Kidney glomerular epithelial cell (primary cell): ENCODE measurements at places on chromosomes 11 and 22.

GRCh38 chr11:113577356-113578032 lies 102.3 kb upstream of the DRD2 start:
- peak; percentile 1 for DNase-seq

DNA sequence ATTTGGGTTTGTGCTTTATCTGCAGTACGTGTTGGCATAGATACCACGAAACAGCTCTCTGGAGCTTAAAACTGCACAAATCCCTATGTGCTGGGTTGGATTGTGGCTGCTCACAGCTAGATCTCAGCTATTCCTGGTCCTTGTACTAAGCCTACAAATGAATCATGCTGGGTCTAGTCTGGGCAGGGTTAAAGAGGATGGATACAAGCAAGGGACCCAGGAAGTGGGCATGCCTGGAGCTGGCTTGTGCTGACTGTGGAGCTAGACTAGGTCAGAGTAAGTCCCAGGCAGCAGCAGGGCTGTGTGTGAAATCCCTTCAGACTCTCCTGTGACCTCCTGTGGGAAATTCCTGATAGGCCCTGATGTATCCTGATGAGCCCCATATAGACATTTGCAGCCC lies 3.9 kb upstream of the E2F8 start:
- DNase-seq = peak; percentile 26

- DNase-seq = no peak
These were observed 144.9 kb downstream of the MAML2 start for GRCh38 chr11:96197801-96198701.

DNA sequence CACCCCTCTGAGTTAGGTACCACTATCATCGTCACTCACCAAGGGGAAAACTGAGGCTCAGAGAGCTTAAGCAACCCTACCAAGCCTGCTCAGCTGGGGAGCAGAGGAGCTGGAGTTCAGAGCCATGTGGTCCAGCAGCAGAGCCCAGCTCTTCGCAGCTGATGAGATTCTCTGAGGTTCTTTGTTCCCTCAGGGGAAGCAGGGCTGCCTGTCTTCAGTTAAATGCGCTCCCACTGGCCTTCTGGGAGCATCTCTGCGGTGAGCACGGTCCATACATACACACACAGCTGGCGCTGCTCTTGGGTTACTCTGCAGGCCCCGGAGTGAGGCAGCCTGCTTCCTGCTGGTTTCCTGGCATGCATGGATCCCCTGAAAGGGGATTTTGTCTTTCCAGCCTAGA lies 5.2 kb upstream of the PTGDR2 start:
- no peak for DNase-seq

DNA sequence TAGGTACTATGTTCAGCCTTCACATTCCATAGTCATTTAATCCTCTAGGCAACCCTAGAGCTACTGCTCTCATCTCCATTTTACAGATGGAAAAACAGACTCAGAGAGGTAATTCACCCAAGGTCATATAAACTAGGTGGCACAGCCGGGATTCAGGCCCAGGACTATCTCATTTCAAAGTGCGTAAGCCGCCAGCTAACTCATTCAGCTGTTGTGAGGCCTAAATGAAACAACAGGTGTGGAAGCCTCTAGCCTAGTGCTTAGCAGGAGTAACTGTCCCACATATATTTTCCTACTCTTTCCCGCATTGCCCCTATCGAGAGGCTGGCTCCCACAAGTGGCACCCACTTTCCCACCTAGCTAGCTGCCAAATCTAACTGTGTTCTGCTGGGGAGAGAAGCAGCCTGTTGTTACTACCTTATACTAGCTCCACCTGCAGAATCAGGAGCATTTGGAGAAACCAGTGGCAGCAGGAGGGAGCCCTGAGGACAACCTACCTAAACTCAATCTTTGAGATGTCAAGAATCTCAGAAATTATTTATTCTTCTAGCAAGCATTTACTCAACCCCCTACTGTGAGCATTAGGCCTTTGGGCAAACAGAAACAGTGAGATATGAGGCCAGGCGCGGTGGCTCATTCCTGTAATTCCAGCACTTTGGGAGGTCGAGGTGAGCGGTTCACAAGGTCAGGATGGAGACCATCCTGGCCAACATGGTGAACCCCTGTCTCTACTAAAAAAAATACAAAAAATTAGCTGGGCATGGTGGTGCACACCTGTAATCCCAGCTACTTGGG lies 20.9 kb downstream of the PRG3 start:
- no peak for DNase-seq

- no peak for DNase-seq
These were observed 3.3 kb upstream of the PICALM start for GRCh38 chr11:86072211-86072610.

DNA sequence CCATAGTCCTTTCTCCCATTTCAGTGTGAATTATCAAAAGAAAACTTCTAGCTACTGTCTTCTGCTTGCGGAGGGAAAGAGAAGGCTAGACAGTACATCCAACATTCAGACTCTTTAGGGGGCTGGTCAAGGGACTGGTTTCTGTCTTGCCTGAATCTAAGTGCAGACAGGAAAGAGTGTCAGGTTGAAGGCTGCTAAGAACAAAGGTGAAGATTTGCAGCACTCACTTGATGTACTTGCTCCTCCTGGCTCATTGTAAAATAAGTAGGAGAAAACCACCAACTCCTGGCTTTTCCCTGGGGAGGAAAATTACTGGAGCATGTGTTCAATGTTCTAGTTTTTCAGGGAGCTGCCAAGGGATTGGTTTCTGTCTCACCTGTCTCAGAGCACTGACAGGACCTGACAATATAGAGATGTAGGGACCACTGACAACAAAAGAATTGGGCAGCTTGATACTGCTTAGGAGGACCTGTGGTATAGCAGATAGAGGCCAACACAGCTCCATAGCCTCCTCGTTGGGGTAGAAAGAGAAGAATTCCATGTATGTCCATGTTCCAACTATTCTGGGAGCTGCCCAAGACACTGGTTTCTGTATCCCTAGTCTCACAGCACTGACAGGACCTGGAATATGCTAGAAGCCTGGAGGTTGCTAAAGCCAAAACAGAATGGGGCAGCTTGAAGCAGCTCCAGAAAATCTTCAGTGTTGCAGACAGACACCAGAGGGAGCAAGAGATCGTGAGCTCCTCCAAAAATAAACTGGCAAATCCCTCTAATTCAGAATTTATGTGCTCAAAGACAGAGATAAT lies 39.7 kb upstream of the MMP12 start:
- DNase-seq = peak; percentile 51

DNA sequence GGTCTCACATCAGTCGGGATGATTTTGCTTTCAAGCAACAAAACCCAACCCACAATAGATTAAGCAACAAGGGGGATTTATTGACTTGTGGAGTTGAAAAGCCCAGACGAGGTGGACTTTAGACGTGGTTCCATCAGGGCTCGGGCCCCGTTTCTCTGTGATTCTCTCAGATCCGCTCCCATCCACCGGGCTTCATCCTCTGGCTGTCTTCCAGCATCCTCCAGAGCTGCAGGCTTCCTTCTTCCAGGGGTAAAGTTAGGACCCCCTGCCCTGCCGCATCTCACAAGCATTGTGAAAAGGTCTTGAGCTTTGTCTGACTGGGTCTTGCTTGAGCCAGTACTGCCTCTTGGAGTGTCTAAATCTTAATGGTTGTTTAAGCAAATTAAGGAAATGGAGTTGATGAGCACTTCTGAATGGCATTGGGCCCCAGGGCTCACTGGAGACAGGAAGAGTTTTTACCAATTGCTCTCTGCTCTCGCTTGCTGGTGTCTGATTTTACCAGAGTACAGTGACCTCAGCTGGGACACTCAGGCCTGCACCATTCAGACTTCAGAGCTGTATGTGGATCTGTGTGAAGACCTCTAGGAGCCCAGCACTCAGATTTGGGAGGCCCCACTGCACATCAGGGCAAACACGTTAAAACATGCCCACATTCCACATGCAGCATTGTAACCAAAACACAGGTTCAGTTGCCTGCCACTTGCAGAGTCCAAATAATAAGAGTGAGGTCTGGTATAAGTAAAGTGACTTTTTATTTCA lies 13.5 kb upstream of the FTH1 start:
- DNase-seq = no peak

DNA sequence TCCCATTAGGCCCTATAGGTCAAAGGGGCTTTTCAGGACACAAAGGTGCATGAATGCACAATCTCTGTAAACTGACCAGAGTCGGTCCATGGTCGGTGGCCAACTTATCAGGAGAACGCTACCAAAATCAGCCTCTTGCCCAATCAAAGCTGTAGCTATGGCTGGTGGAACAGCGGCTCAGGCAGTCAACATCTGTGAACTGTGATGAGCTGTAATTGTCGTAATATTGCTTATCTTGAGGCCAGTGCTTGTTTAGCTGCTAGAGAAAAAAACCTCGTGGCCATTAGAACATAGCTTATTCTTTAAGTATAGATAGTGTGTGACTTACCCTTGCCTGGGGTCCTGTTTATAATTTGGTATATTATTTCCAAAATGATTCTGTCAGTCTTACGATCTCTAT lies 14.4 kb upstream of the CHST1 start:
- no peak for DNase-seq

GRCh38 chr22:32469799-32470212 lies 4.8 kb upstream of the FBXO7 start:
- peak; percentile 54 for DNase-seq

DNA sequence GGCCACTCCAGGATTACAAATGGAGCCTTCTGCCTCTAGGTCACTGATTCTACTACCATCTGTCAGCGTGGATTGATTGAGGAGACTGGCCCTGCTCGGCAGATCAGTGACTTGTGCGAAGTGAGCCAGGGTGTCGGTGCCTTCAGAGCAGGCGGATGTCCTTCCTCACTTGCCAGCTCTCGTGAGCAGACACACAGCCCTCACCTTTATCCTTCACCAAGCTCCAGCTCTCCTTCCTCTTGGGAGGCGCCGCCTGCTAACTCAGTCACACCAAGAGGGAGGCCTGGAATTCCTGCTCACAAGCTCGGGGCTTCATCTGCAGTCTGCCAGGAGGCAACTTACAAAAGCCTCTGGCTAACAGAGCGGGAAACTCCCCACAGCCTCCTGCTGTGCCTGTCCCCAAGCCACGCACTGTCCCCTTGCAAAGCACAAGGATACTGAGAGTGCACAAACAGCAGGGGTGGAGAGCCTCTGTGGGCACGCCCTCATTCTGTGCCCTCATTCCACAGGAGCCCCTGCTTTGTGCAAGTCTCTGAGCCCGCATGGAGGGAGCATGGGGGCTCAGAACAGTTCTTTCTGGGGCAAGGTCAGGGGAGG lies 3.5 kb upstream of the TCF20 start:
- DNase-seq = no peak

DNA sequence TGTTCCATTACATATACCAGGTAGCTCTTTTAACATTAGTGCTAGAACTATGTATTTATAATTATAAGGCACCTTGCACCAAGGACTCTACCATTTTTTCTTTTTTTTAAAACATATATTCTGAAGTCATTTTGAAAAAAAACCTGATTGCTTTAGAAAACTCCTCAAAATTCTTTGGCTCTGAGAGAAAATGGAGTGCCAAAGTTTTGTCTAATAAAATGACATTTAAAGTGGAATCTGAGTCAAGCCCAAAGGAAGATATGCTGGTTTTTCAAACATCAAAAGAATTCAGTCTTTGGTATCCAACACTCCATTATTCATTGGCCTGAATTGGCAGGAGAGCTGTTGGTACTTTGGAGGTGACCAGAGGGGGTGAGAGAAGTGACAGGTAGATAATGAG lies 116.5 kb downstream of the ME3 start:
- DNase-seq = no peak

- no peak for DNase-seq
These were observed 22.2 kb upstream of the NAP1L4 start for GRCh38 chr11:3014057-3014938.

DNA sequence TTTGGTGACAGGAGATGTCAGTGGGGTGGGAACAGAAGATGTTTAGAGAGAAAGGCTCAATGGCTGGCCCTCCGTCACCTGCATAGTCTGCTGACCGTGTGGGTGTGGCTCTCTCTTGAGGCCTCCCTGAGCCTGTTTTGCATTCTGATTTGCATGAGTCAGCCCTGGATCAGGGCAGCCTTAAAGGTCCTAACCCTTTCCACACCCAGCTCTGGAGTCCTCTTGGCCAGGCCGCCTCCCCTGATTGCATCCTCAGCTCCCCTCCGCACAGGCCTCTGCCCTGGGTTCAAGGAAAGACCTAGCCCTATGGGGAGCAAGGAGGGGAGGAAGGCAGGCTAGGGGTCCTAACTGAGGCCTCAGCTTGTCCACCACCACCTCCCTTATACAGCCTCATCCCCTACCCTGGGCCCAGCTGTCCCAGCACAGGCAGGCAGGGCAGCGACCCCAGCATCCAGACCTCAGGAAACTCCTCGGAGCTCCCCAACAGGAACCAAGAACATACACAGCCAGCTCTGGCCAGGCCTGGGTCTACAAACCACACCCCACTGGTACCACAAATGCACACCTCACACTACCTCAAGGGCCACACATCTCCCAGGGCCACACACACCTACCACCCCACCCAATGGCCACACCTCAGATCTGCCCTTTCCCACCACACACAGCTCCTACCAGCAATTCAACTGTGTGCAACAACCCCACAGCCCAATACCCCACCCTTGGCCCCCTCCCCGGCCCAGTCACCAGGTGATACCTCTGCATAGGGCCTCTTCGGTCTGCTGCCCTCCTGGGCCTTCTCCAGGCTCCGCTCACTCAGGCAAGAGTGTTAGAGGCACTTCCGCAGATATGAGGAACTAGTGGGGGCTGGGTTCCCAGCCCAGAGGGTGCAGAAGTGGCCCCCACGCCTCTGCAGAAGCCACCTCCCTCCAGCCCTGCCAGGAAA lies 13.7 kb downstream of the ARAP1 start:
- no peak for DNase-seq

DNA sequence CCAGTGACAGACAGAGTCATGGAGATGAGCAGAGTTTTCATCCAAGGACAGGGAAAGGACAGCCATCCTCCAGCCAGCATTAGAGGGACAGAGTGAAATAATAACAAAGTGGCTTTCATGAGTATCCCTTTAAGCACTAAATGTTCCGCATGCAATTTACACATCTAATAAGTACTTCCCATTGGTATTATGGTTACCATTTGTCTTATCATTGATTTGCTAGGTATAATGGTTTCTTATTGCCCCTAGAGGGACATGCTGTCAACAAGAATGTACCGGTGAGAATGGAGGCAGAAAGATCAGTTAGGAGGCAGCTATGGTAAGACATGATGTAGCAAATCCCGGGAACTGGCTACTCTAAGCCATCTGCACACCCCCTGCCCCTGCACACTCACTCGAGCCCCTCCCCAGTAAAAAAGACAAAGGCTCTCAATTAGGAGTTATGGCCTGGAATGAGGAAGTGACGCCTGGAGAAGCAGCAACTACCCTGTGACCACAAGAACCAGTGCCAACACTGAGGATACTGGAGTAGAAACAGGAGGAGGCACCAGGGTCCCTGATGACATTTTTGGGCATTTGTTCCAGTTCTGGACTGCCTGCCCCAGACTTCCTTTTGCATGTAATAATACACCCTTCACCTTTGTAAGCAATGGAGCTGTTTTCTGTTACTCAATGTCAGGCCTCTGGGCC lies 30.2 kb upstream of the HMGXB4 start:
- no peak for DNase-seq
